Head of caudate nucleus (tissue), 42 donors: ENCODE measurements at places on chromosomes 12 and 14.

DNA sequence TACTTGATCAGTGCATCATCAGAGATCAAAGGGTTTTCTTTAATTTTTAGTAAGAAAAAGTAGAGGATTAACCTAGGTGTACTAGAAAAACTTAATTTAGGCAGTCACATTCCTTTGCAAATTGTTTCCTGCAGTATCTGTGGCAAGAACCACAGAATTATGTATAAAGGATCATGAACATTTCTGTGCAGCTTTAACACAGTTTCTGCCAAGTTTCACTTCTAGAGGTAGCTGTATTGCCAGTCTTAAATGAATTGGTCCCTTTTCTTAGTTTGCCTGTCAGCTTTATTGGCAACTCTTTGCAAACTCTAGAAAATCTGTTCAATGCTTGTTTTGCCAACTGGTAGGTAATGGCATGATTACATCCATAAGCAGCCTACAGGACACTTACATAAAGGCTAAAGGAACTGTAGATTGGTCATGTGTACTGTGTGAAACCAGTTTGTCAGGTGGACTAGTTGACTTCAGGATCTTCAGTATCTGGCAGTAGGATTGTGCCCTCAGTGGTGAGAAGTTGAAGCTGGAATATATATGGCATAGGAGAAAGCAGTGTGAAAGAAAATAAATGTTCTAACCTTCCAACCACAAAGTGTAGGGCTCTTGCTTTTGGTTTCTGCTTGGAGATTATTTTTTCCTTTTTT lies 75.9 kb downstream of the TTLL5 start:
- DNase-seq = no peak

DNA sequence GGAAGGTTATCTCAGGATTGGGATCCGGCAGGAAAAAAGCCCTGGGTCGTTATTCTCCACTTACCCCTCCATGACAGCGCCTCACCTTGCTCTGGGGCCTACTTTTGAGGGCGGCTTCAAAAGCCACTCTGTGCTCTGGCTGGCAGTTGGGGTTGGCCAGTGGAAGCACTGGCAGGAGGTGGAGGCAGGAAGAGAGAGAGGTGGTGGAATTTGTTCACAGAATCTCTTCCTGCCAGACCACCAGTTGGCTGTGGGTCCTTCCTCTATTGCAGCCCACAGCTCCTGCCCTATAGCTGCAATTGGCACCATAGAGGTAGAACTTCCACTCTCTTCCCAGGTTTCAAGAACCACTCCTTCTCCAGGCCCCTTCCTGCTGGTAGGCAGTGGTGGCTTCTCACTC lies 32.7 kb upstream of the SDR39U1 start:
- DNase-seq = no peak

- DNase-seq = peak; percentile 40
Measured at GRCh38 chr14:60304509-60304908, 55.5 kb downstream of the PPM1A start.

DNA sequence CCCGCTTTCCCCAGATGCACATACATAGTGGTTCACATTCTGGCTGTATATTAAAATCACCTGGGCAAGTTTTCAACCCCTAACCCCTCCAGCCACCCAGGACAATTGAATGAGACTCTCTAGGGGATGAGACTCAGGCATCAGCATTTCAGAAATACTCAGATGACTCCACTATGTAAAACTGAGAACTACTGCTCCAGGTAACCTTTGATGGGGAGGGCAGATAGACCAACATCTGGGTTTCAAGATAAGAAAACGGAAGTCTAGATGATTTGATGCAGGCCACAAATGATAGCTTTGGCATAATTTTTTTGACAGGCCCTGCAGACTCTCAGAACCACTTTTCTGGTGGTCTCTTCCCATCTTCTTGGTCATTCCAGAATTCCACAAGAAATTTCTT lies 341.1 kb downstream of the EMP1 start:
- DNase-seq = no peak

DNA sequence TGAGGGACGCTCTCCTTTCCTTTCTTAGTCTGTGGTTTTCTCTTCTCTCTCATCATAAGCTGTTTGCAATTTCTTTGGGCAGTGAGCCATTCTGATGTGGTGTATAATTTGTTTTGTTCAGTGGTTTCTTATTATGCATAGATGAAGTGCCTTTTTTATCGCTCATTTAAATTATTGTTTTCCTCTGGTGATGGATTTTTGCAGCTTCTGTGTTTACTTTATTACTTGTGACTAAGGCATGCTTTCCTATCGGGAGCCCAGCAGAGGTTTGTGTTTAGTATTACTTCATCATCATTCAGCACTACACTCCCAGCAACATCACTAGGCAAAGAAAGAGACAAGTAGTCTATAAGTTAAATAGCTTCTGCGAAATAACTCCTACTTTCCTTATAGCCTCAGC lies 586.6 kb upstream of the NOVA1 start:
- DNase-seq = no peak

DNA sequence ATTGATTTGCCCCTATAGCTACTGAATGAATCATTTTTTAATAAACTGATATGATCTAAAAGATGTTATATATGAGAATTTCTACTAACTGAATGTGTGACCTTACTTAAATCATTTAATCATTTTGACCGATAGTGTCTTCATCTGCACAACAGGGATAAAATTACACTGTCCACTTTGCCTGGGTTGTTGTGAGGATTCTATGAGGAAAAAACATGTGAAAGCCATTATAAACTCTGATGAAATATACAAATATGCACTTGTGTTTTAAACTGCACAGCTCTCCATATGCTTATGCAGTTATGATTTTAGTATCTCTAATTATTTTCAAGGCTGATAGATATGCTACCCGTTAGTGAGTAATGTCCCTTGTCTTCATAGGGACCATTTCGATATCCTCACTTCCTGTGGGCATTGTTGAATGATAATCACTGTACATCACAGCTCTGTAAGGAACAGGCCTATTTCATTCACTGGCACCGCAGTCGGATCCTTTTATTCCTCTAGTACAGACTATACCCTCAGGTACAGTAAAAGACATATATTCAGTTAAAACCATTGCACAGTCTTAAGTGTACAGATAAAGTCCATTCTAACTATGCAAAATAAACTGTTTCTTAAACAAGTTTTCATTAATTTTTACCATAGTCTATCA lies 88.7 kb upstream of the RAP1B start:
- DNase-seq = no peak

DNA sequence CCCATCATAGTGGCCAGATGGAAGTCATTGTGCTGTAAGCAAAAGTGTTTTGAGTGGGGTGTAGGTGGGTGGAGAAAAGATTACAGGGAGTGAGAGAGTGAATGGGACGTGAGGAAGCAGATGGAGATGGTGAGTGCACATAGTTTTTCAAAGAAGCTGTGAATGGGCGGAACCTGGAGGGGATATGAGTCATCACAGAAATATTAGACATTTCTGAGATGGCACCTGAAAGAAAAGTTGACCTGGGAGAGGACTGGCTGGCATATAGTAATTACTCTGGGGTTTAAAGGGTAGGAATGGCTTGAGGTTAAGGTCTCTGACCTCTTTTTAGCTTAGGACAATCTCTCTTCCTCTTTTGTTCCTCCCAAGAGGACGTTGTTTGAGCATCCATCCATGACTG lies 50.5 kb downstream of the ANO4 start:
- no peak for DNase-seq

GRCh38 chr12:21337959-21338744 lies 3.4 kb upstream of the SLCO1A2 start:
- DNase-seq = no peak

GRCh38 chr12:57001448-57001906 lies 4.9 kb downstream of the ZBTB39 start:
- DNase-seq = peak; percentile 63

DNA sequence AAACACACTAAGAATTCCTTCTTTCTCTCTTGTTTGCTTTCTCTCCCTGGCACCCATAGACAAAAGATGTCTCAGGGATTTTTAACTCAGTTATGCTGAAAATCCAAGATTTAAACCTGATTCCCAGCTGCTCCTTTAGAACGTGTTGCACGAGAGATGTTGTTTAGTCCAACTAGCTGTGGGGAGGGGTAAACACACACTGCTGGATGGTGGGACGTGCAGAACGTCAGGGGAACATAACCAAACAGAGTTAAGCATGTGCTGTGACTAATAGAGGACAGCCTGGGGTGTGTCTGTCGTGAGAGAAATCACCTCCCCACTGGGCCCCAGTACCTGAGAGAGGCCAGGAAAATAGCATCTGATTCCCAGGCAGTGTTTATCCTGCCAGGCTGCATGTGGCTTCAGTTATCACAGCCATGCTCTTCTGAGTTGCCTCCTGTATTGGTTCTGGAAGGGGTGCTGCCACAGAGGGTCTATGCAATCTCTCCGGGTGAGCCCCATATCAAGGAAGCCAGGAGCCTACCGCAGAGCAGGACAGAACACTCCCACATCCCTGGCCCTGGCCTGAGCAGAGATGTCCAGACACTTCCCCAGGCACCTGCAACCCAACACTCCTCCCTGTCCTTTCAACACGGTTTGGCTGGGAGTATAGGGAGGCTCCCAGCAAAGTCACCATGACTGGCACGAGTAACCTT lies 112.7 kb upstream of the EGLN3 start:
- DNase-seq = no peak

GRCh38 chr12:92987362-92987761 lies 58.3 kb upstream of the EEA1 start:
- peak; percentile 11 for DNase-seq

DNA sequence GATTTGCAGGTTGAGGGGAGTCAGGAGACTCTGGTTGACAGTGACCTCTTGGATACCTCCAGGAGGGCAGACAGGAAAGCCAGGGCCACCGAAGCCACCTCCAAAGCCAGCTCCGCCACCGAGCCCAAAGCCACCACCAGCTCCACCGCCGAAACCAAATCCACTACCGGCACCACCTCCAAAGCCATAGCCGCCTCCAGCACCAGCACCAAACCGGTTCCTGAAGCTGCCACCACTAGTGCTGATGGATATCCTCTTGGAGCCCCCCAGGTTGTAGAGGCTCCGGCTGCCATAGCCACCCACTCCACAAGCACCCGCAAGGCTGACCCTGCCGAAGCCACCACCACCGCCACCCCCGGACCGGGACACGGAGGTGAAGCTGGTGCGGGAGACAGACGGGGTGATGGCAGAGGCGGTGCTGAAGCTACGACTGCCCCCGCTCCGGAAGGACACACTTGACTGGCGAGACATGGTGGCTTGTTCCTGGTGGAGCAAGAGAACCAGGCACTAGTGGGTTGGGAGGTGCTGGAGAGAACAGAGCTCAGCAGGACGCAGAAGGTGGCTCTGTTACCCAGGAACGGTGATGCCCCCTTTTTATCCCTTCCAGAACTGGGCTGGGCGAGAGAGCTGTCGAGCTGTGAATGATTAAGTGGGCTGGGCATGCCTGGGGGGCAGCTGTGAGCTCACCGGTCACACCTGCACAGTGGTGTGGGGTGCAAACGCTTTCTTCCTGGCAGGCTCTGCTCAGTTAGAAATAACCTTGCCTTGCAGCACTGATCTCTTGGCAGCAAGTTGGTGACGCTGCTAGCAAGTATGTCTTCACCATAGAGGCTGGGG lies at the start of gene KRT5:
TSS of gene KRT5 (minus strand) at position 569 of the 837 bp plus-strand sequence. CDS start at position 471, 98 bp downstream.
- no peak for DNase-seq

DNA sequence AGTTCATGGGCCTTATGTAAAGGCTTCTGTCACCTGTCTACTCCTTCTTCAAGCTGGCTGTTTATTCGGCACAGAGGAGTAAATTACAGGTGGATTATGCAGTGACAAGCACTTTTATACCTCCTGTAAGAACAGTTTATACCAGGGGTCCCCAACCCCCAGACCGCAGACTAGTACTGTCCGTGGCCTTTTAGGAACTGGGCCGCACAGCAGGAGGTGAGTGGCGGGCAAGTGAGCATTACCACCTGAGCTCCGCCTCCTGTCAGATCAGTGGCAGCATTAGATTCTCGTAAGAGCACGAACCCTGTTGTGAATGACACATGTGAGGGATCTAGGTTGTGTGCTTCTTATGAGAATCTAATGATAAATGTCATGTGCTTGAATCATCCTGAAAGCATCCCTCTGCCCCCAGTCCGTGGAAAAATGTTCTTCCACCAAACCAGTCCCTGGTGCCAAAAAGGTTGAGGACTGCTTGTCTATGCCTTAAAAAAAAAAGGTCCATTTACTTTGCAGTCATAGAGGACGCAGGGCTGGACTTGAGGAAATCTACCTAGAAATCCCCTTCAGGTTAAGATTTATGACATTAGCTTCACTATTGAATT lies 78.8 kb downstream of the ETV6 start:
- no peak for DNase-seq

GRCh38 chr12:110565894-110566871 lies 16.9 kb downstream of the PPTC7 start:
- peak; percentile 12 for DNase-seq

GRCh38 chr14:23147676-23148075 lies 28.6 kb upstream of the CEBPE start:
- DNase-seq = peak; percentile 47

DNA sequence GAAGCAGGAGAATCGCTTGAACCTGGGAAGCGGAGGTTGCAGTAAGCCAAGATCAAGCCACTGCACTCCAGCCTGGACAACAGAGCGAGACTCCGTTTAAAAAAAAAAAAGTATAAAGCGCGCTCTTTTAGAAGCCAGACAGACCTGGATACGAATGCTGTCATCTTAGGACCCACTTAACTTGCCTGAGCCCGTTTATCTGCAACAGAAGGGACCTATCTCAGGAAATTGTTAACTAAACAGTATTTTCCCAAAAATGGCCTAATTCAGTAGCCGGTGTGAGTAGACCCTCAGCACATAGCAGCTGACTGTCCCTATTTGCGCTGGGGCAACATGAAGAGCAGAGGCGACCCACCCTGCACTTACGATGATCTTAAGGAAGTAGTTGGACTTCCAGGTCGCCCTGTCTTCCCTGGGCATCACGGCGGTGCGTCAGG lies 529 bp downstream of the RPLP0 start:
- DNase-seq = no peak

DNA sequence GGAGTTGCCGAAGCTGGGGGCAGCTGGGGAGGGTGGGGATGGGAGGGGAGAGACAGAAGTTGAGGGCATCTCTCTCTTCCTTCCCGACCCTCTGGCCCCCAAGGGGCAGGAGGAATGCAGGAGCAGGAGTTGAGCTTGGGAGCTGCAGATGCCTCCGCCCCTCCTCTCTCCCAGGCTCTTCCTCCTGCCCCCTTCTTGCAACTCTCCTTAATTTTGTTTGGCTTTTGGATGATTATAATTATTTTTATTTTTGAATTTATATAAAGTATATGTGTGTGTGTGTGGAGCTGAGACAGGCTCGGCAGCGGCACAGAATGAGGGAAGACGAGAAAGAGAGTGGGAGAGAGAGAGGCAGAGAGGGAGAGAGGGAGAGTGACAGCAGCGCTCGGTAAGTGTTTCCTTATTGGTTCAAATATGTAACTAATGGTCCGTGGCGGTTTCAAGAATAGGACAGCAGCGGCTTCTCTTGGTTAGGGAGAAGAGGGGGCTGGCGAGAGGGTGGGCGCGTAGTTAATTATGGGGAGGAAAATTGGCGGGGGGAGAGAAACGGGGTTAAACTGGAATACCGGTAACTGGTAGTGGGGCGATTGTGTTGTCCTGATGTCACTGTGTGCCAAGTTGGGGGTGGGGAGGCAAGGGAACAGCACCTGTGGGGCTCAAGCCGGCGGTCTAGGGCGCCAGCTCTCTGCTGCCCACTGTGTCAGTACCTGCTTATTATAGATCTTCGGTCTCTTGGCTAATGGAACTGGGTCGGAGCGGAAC lies 8.4 kb downstream of the HOXC8 start:
- DNase-seq = no peak
